ENCODE measurements at places on chromosomes 16 and 17. TPM values are rescaled to one million over a fixed set of nuclear protein-coding genes. Genes with fewer than 3 reads are reported as not detected.

DNA sequence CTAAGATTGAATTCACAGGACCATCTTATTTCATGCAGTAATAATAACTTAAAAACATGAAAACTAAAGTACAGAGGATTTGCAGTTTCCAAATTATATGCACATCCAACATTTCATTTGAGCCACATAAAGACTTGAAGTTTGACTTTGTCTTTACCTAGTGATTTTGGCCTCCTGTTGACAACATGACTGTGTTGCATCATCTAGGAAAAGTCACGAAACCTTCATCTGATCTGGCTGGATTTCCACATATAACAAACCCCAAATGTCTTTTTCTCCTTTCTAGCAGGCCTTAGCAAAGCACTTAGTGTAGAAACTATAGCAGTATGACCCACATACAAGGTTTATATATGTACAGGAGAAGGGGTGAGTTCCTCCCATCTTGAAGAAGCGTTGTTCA is 406.5 kb upstream of the CDH5 start:
- DNase-seq = no peak

DNA sequence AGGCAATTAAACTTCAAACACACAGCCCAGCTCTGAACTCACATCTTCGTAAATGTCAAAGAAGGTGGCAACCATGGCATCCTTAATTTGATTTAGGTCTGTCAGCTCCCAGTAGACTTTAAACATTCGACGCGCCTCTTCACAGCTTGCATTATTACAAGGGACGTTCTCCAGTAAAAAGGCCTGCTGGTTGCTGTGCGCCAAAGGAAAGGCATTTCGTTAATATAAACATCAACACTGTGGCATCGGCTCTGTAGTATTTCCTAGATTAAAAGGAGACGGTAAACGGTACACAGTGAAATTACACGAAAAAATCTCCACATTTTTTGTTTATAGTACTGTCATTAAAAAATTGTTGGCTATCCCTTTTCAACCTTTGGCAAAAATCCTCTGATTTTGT is 116.8 kb upstream of the NETO2 start:
- no peak for DNase-seq

DNA sequence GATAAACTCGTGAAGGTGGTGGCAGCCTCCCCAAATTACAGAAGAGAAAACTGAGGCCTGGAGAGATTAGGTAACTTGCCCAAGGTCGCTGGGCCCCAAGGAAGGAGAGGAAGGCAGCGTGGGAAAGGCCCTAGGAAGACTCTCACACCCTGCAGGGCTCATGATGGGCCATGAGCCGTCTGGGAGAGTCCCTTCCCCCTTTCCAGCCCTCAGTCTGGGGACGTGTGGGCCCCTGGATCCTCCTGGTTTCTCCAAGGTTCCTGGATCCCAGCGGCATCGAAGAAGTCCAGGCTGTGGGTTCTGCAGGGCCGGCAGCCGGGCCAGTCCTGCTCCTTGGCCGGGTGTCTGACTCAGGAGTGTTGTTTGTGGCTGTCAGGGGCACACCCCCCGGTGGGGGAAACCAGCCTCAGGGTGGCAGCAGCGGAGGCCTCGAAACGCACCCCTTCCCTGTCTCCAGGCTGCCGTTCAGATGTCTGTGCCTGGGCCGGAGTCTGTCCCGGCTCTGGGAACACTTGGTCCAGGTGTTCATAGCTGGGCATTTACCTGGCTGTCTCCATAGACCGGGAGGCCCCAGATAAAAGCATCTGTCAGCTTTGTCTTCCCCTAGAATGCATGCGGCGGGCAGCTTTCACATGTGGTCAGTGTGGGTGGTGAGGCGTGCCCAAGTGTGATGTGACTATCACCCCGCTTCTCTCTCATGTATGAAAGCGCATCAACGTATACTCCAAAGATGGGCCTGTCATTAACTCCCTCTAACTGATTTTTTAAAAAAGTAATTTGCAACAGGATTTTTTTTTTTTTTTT is 3.7 kb upstream of the RAP1GAP2 start:
- no peak for DNase-seq

DNA sequence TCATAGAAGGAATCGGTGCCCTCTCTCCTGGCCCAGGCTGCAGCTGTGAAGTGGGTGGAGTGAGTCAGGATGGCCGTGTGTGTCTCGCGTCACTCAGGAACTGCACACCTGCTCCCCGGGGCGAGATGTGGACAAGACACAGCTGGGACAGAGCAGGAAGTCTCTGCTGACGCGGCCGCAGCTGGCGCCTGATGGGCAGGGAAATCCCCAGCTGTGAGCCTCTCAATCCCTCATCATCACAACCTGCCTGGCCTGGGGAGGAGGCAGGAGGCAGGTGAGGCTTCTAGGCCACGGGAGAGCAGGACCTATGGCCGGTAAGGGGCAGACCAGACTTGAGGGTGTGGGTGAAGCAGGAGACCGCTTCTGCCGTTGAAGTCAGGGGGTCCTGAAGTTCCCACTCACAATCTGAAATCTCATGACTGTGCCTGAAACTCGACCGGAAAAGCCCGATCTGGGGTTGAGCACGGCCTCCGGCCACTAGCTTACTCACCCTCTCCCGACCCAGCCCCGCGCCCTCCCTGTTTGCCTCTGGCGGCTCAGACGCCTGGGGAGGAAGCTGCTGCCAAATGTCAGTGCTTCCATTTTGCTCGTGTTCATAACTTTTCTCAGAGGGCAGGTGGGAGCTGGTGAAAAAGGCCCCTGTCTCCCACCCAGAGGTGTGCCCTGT is 1.1 kb upstream of the TRPV3 start:
- DNase-seq = no peak

KRTAP4-5 gene
- total RNA-seq = not detected

DNA sequence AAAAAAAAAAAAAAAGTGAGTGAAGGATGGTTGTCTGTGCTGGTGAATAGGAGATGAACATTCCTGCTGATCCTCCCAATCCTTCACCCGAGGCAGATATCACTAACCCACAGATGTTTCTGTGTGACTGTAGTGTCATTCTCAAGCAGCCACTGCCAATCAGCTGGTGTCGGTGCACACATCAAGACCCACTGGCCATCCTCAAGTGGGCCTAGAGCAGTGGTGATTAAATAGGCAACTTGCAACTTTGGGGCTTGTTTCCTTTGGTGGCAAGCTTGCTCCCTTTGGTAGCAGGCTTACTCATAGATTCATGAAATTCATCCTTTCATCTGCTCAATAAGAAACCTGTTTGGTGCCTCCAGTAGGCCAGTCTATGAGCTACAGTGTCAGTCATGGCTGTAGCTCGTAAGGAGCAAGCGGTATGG is 51.1 kb upstream of the LGALS9 start:
- DNase-seq = no peak

DNA sequence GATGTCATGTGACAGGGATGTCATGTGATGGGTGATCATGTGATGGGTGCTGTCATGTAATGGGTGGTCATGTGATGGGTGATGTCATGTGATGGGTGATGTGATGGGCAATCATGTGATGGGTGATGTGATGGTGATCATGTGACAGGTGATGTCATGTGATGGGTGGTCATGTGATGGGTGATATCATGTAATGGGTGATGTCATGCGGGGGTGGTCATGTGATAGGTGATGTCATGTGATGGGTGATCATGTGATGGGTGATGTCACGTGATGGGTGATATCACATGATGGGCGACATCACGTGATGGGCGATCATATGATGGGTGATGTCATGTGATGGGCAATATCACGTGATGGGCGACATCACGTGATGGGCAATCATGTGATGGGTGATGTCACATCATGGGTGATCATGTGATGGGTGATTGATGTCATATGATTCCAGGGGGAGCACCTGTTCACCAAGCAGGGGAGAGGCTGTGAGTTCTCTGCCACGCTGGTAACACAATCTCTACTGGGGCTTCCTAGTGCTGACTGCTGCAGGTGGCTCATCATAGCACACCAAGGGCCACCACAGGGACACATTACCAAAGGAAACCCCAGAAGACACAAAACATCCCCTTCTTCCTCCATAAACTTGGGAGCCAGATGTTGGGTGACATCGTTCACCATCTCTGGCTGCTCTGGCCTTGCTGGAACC is 16.5 kb downstream of the CD300LB start:
- DNase-seq = no peak

SEPTIN12 gene
- not detected for total RNA-seq

DNA sequence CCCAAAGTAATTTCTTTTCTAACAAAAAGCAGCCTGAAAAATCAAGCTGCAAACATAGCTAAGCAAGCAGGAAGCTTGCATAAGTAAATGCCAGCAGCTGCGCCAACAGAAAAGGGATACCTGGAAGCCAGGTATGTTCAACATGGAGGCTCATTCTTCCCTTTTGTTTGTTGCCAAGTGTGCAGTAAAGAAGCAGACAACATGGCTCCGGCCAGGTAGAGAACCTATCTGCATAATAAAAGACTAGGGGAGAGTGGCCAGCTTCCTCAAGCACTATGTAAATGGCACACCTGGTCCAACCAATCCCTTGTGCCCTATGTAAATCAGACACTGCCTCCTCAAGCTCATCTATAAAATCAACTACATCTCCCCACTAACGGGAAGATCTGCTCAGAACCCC is 1407.0 kb downstream of the CDH11 start:
- no peak for DNase-seq

PCTP gene
- total RNA-seq = 8.1 TPM

- DNase-seq = no peak
Observed at GRCh38 chr16:77059446-77059845, 131.5 kb upstream of the MON1B start.

All from thymus (tissue), 14 donors.